ENCODE measurements at places on chromosomes 4 and X.

DNA sequence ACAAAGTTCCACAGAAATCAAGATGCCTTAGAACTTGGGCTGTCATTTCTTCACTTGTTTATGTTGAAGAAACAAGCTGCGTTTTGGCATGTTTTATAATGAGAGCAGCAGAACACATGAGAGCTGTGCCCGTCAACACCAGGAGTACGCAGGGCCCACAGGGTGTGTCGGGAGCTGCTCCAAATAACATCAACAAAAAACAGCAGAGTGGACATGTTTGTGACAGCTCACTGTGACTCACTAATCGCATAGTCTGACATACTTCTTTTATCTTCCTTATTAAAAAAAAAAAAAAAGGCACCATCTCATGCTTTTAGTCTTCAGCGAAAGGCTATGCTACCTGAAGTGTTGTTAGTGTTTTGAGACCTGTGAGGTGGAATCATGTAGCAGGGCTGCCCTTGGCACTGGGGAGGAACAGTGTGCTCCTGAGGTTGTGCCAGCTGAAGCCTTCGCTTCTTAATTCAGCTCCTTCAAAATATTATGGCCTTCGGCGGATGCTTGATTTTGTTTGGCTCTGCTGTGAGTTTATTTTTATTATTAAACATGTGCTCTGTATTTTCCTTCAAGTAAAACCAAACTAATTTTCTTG lies 32.8 kb downstream of the FHDC1 start:
- DNase-seq: no peak

- DNase-seq: no peak
Measured at GRCh38 chr4:79498282-79498681, 90.3 kb upstream of the GK2 start.

GRCh38 chrX:110491846-110492620 lies 133.4 kb downstream of the RTL9 start:
- DNase-seq: no peak

GRCh38 chr4:137649711-137650450 lies 117.6 kb upstream of the PCDH18 start:
- DNase-seq: no peak

GRCh38 chrX:26083093-26083492 lies 55.0 kb upstream of the MAGEB18 start:
- no peak for DNase-seq

DNA sequence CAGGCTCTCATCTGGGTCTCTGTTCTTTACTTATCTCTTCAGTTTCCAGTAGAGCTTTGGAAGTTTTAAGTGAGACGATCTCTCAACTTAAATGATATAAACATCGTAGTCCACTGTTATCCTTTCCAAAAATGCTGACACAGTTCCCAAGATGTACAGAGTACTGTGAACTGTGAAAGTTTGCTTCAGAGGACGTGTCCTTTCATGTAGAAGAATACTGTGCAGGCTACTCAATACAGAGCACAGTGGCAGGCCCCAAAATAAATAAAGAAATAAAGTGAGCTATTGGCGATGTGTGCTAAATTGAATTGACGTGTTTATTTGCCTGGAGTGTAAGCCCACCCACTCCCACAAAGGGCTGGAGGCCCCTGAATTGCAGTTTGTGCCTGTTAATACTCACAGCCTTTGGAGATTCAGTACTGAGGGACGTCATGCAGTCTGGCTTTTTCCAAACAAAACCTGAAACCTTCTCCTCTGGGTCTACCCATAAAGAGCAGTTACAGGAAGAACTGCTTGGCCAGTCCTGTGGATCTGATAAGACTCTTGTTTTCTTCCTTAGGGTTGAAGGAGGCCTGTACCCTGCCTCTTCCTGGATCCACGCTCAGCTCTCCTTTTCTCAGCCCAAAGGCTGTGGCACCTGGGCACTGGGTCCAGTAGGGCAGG lies 66.1 kb downstream of the SOWAHB start:
- no peak for DNase-seq

DNA sequence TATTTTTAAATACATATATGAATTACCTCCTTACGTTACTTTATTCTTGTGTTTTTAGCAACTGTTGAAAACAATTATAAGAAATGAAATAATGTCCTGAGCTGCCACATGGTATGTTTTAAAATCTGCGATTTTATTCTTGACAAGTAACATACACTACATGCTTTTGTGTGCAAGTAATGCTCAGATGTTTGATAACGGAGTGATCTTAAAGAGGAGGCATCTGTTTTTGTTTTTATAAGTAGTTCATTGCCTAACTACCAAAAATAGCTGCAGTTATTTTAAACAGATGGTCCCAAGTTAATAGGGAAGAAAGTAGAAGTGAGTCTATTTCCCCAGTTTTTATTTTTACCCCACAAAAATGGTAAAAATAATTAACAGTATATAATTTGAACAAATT lies 55.2 kb downstream of the GAB1 start:
- no peak for DNase-seq

- no peak for DNase-seq
Measured at GRCh38 chrX:132395026-132395425, 93.8 kb downstream of the MBNL3 start.

Measured in stimulated activated CD8-positive, alpha-beta memory T cell treated with anti-CD3 and anti-CD28 coated beads, Interleukin-4, amount 100 ng/mL, for 1 hour (primary cell).